Right atrium auricular region (tissue), 2 donors: ENCODE measurements at places on chromosomes 1 and 21. TPM values are rescaled to one million over a fixed set of nuclear protein-coding genes. Genes with fewer than 3 reads are reported as not detected.

DYRK3 gene
- total RNA-seq: 20.6 TPM

DNA sequence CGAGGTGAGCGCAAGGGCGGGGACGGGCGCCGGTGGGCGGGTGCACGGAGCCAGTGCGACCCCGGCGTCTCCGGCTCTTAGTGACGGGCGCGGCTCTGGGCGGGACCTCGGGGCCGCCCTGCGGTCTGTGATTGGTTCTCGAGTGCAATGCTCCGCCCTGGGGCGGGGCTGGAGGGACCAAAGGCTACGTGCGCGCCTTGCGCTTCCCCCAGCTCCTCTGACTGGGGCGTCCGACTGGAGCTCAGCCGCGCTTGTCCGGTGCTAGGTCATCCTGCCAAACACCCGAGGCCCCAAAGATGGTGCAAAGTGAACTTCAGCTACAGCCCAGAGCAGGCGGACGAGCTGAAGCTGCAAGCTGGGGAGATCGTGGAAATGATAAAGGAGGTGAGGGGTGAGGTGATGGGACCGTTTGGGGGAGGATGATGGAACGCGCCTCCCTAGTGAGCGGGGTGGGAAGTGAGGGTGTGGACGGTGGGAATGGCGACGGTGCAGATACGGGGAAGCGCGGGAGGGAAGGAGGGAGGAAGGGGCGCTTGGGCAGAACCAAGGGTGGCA lies 811 bp downstream of the SH3D21 start:
- DNase-seq: peak; percentile 89

DNA sequence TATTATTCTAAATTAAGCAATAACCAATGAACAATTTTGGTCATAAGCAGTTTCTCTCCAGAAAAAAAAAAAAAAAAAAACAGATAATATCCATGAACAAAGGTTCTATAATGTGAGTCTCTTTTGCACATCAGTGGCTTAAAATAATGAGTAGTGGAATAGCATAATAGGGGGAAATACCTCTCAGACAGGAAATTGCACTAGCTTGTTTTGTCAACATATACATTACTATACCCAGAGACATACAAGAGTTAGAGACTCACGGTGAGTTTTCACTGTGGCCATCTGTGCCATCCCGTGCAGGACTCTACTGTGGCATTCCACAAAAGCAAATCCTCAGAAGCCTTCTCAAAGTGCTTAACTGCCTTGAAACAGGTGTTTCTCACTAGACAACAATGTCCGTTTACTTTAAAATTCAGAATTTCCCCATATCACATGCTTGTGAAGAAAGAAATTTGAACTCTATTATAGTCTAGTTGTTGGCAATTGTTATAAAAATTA lies 697.9 kb downstream of the USP25 start:
- DNase-seq: no peak

DNA sequence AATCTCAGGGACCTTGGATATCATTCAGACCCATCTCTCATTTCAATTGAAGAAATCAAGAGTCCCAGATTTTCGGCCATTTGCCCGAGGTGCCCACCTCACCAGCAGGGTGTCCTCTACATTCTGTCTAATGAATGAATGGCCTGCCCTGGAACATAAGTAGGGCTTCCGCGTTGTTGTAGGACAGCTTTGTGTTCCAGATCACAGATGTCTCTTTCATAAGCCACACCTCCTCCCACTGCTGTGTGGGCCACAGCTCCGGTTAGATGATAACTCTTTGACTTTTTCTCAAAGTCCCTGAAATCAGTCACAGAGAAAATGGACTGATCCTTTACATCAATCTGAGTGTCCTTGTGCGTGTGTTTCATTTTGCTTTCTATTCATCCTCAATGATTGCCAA lies 144.4 kb downstream of the RGS7 start:
- no peak for DNase-seq

- no peak for DNase-seq
Measured at GRCh38 chr1:97170300-97170699, 448.7 kb downstream of the PTBP2 start.

DNA sequence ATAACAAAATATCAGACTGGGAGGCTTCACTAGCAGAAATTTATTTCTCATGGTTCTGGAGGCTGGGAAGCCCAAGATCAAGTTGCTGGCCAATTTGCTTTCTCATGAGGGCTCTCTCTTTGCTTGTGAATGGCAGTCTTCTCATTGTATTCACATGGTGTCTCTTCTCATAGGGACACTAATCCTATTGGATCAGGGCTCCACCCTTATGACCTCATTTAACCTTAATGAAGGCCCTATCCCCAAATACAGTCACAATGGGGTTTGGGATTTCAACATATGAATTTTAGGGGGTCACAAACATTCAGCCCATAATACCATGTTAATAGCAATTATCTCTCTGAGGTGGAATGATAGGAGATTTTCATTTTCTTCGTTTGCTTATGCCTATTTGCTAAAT lies 25.3 kb downstream of the TCEA3 start:
- no peak for DNase-seq

CA6 gene
- total RNA-seq: not detected

DNA sequence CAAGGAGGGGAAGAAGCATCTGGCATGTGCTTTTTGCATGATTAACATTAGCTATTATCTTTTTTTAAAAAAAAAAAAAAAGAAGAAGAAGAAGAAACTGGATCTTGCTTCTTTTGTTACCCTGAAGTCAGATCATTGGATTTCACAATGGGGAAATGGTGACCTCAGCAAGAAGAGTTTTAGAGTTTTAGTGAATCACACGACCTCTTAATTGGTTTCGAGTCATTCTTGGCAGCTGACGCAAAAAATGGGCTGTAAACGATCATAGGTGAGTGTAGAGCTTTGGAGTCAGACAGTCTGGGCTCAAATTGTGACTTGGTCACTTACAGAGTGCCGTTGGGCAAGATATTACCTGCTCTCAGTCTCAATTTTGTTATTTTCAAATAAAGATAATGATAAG lies 33.3 kb upstream of the PGBD5 start:
- DNase-seq: no peak

DNA sequence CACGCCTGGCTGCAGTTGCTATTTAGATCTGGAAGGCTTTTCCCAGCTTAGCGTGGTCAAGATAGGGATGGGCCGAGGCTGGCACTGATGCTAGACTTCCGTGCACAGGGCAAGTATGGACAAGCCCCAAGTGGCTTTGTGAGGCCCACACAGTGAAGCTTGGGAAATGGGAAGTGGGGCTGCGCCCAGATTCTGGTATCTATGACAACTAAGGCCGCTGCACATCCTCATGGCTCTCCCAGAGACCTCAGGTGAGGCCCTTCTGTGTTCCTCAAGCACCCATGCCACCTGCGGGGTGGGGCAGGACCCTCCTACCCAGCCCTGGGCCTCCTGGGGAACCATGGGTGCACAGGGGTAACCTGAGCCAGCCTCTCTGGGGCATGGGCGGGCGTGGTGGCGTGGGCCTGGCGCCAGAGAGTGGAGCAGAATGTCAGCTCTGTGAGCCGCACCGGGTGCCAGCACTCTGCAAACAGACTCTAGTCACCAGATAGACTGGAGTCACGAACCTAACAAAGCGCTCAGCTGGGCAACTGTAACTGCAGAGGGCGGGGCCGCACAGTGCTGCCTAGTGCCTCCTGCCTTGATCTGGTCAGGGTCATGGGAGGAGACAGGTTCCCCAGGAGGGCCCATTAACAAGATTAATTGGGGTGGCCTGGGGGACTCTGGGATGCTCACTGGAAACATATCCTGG lies 46.4 kb downstream of the ELF3 start:
- DNase-seq: no peak

- no peak for DNase-seq
Measured at GRCh38 chr1:71634159-71634558, 553.3 kb upstream of the ZRANB2 start.

SLC5A9 gene
- not detected for total RNA-seq

LCE2C gene
- total RNA-seq: not detected

DNA sequence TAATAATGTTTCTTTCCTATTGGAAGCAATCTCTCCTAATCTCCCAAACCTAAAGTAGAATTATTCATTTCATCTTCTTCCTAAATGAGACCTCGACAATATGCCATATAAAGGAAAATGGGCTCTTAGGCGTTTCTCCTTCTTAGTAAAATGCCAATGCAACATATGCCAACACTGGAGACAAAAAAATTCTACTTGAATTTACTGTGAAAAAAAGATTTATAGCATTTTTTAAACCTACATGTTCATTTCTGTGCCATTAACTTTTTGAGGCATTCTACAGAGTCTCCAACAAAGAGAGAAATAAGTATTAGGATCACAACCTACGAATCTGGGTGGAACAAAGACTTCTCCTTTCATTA lies 1.3 kb downstream of the WDR47 start:
- DNase-seq: no peak

RGS8 gene
- total RNA-seq: 0.31 TPM

ZBED6 gene
- 13.4 TPM for total RNA-seq

DNA sequence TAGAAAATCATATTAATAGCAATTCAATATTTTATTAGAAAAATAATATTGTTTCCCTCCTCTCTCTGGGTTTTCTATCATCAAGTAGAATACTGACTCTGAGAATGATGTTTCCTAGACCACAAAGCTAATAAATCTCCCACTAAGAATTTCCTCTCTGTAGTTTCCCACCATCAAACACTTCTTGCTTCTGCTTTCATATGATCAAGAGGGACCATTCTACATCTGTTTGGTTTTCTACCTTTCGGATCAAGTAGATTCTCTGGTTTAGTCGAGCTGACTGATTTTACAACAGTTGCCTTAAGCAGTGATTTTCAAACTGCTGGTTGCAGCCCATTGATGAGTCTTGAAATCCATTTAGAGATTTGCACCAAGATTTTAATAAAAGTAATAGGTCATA lies 240.2 kb upstream of the PTBP2 start:
- no peak for DNase-seq

GORAB gene
- total RNA-seq: 4.9 TPM
